Activated T-helper 2 cell treated with anti-CD3 and anti-CD28 coated beads, Interferon-gamma antibody, Interleukin-2, Interleukin-4, amounts not matched to agents 10 μg/mL and 5 μg/mL and 100 μg/mL, durations not matched to agents 14 hours and 24 hours and 36 hours (primary cell): ENCODE measurements at places on chromosomes 12 and 14. TPM values are rescaled to one million over a fixed set of nuclear protein-coding genes. Genes with fewer than 3 reads are reported as not detected.

LALBA gene
- not detected in 2 replicates for total RNA-seq

- no peak for DNase-seq
Observed at GRCh38 chr14:87877877-87878276, 115.1 kb downstream of the GALC start.

DNA sequence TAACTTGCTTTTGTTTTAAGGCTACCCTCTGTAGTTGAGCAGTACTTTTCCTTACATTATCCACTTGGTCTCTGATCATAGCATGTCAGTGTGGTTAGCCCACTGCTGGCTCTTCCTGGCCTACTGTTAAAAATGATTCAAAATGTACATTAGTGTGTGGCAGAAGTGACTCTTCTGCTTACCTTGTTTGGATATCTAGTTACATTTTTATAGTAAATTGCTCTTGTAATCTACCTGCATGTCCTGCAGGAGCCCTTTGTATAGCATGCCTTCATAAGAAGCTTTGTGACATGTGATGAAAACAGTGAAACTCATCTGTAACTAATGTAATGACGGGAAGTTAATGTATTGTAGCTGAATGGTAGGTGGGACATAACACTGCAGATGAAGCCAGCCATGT lies 8.1 kb downstream of the SPATS2 start:
- no peak for DNase-seq

GRCh38 chr12:24661657-24662096 lies 287.2 kb downstream of the BCAT1 start:
- no peak for DNase-seq

DNA sequence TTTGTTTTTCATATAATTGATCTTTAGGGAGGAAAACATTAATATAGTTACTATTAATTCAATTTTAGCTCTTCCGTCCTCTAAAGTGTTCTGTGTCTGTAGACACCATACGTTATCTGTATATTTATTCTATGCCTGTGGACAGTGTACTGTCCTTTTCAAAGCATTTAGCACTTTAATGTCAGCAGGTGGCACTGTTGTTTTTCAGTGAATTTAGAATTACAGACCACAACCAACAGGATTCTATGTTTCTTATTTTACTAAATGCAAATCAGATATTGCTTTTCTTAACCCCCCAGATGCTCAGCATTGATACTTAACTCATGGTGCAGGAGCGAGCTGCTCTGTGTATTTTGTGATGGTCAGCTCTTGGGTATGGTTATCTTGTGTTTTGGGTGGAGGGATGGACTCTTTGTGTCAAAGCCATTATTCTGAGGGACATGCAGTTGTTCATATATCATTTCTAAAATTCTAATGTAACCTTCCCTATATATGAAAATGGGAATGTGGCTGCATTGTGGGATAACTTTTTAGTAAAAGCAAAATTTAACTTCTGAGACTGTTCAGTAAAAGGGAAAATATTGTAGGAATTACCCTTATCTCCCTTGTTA lies 65.2 kb downstream of the PAPOLA start:
- no peak for DNase-seq

DENR gene
- total RNA-seq: 76.7 and 79.6 TPM in 2 replicates

DNA sequence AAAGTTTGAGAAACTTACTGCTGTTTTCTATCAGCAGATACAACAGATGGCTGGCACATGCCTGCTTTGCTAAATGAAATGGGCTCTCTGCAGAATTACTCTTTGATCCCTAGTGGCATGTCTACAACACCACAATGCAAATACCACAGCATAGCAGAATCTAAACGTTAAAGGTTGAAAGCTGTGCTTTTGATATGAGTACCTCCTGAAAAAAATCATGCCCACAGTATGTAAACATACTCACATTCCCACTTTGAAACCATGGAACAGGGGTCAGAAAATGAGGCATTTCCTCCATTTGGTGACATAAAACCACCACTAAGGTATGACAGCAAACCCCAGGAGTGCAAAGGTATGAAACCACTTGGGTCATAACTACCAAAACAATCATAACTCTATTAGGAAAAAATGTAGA lies 7.5 kb downstream of the WIF1 start:
- no peak for DNase-seq

MUCL1 gene
- total RNA-seq: 0.51 TPM in 1 of 2 replicates, not detected in the other

DNA sequence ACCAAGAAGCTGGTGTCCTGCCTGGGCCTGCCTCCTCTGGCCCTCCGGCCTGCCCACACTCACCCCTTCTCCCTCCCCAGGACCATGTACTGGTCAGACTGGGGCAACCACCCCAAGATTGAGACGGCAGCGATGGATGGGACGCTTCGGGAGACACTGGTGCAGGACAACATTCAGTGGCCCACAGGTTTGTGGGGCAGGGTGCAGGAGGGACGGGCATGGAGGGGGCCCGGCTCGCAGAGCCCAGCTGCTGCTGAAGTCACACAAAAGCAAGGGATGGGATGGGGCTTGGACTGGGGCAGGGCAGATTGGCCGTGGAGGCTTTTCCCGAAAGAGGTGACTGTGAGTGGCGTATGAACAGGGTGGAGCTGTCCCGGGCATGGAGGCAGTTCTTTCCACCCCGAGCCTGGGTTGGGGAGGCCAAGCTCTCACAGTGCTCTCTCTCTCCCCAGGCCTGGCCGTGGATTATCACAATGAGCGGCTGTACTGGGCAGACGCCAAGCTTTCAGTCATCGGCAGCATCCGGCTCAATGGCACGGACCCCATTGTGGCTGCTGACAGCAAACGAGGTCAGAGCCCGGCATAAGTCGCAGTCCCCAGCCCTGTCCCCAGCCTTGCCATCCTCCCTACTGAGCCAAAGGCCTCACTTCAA lies 7.8 kb upstream of the NXPH4 start:
- no peak for DNase-seq

DNA sequence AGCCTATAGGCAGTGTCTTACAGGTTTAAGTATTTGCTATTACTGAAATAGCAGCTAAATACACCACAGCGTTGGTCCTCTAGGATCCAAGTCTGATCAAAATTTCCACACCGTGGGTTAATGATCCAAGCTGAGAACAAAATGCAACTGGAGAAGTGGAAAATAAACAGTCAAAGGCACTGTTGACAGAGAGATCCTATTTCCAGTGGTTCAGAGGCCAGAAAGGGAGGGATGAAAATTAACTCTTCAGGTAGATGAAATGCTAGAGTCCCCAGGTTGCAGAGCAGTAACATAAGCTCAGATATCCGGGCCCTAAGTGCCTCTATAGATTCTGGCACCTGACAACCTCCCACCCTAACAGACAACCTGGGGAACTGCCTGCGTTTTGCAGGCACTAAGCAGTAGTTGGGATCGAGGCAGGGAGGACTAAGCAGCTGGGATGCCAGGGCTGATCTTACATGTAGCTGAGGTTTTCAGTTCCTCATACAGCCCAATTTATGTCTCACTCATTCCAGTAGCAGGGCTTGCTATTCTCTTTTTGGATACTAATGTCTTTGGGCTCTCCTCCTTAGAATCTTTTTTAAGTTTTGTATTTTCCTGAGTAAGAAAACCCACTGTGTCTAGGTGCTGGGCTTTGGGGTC lies 42.7 kb upstream of the CRACR2A start:
- no peak for DNase-seq

HOXC9 gene
- not detected in 2 replicates for total RNA-seq

DNA sequence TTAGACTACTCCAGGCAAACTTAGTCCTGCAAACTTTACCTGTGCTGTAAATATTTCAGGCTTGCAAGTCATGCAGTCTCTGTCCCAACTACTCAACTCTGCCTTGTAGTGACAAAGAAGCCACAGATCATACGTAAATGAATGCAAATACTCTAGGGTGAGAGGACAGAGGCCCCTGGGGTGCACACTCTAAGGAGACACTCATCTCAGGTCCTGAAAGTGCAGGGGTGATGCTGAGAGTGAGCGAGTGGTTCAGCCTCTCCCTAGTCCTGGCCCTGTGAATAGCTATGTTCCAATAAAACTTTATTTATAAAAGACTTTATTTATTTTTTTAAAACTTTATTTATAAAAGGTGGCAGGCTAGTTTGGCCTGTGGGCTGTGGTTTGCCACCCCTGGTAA lies 34.9 kb downstream of the HCAR2 start:
- DNase-seq: no peak

DNA sequence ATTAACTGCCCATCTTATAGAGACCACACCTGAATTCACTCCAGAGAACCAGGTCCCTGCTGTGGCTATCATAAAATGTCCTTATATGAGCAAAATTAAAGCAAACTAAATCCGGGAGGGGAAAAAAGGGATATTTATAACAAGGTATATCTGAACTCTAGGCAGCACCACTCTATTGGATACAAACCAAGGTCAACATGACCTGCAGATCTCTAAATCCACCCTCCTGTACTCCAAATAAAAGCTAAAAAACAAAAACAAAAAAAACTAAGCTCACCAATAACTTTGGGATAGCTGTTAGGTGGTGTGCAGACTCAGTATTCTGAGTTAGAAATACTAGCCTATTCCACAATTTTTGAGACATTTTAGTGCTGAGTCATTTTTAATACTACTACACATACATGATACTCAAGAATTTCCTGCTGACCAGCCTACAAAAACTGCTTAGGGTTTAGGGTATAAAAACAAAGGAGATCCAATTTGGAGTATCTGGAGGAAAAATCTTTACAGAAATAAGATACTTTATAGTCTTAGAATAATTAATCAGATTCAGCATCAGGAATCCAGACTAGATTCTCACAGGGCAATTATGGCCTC lies 46.6 kb upstream of the LTBP2 start:
- DNase-seq: no peak

MBD6 gene
- 62.4 and 67.9 TPM in 2 replicates for total RNA-seq

DNA sequence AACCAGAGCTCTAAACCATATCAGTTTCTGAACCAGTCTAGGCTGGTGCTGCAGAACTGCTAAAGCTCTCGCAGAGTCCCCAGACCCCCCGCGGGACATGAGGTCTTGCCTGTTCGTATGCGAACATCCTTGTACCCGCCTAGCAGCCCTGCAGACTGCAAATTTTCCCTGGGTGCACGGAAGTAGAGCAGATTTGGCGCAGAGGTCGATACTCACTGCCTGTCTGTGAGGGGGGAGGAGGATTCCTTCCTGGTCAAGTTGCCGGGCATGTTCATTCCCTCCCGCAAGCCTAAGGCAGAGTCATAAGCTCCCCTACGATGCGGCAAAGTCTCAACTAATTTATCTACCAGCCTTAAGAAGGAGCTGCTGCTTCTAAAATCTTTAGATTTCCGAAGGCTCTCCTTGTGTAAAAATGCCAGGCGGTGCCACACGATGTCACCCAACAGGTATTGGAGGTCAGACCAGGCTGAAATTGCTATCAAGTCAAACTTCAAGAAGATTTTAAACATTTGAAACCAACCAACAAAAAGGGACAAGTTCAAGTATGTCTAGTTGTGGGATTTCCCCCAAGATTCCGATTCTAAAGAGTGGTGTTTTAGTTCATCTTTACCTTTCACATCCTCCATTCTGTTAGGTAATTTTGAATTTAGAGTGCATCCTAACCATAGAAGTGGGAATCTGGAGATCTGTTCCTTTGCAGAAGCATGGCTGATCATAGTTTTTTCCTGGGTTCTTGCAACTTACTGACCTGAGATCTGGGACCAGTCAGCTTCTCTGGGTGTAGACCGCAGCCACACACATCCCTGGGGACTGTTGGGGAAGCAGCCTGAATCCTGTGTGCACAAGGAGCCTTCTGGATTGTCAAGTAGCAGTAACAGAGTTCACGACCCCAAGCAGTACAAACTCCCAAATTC lies 1.6 kb upstream of the PAX9 start:
- no peak for DNase-seq

TMEM179 gene
- 0.18 and 0.30 TPM in 2 replicates for total RNA-seq
